ENCODE measurements at places on chromosomes 13 and 19. TPM values are rescaled to one million over a fixed set of nuclear protein-coding genes. Genes with fewer than 3 reads are reported as not detected.

GRCh38 chr19:670609-671075, 5.5 kb upstream of the FSTL3 start:
- no peak for DNase-seq

- no peak for DNase-seq
Observed at GRCh38 chr19:30426864-30427263, 54.7 kb downstream of the ZNF536 start.

DNA sequence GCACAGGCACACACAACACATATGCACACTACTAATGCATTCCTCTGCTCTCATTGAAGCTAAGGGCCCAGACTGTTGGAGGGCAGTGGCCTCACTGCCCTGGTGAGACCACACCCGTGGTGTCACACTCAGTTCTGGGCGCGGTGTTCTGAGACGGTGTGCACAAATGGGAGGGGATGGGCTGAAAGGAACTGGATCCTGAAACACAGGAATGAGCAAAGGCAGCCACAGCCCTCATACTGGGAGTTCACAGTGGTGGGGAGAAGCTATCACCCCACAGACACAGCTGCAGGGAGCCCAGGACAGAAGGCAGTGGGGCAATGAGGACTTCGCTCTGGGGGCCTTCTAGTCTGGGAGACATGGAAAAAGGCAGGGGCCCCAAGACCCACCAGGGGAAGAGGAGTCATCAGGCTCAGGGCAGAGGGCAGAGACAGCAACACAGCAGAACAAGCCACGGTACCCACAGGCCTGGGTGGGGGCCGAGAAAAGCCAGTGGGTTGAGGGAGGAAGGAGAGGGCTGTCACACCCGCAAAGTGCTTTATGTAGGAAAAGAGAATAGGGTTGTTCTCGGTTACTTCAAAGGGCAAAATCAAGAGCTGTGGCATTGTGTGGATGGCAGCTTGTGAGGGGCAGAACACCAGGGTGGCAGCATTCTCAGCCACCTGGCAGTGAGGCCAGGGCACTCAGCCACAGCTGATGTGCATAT, 75.4 kb upstream of the GPR183 start:
- peak; percentile 71 for DNase-seq

GRCh38 chr19:18385675-18386542, at the start of gene GDF15:
GDF15 (plus strand) TSS chr19:18386158; CDS start chr19:18386190, 32 bp downstream.
- no peak for DNase-seq

- no peak for DNase-seq
Observed at GRCh38 chr19:11377237-11377636, 2.8 kb downstream of the SWSAP1 start.

DNA sequence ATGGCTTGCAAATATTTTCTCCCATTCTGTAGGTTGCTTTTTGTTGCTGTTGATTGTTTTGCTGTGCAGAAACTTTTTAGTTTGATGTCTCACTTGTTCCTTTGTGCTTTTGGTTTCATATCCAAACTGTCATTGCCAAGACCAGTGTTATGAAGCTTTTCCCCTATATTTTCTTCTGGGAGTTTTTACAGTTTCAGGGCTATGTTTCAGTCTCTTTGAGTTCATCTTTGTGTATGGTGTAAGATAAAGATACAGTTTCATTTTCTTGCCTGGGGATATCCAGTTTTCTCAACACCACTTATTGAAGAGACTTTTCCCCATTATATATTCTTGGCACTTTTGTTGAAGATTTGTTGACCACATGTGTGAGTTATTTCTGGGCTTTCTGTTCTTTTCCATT, 139.9 kb downstream of the MRPL57 start:
- no peak for DNase-seq

- no peak for DNase-seq
Observed at GRCh38 chr19:10593820-10594637, 6.9 kb upstream of the AP1M2 start.

GRCh38 chr13:27869436-27870095, 50.2 kb upstream of the PDX1 start:
- DNase-seq: no peak

GRCh38 chr13:69108486-69108885, 999.1 kb upstream of the ATXN8OS start:
- no peak for DNase-seq

DNA sequence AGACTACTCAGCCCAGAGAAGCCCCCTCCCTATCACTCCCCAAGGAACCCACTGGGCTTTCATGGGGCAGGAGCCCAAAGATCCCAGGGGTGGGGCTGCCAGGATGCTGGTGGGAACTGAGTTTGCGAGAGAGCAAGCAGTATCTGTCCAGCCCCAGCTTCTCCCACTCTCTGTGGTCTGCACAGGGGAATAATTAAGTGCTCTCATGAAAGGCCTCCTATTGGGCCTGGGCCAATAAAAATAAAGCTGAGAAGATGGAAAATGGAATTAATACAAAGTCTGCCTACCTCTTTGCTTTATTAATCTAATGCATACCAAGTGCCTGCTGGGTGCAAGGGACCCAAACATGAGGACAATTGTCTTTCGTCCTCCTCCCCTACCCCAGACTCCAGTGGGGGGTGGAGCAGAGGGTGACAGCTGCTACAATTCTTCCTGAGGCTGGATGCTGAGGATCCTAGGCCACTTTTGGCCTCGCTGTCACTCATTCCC, 5.4 kb downstream of the DDX39A start:
- no peak for DNase-seq

- no peak for DNase-seq
Observed at GRCh38 chr19:27929399-27929798, 1283.6 kb downstream of the UQCRFS1 start.

GRCh38 chr13:96089139-96089538, 768 bp upstream of the HS6ST3 start:
- no peak for DNase-seq

DNA sequence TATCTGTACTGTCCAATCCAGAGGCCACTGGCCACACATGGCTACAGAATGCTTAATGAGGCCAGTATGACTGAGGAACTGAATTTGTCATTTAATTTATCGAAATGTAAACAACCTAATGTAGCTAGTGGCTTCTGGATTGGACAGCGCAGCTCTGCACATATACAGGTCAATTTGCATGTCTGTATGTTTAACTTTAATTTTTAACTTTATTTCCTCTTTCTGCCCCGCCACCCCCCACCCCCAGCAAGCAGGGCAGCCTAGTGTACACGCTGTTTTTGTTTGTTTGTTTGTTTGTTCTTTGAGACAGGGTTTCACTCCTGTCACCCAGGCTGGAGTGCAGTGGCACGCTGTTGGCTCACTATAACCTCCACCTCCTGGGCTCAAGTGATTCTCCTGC, 15.5 kb downstream of the ZSWIM9 start:
- no peak for DNase-seq

- no peak for DNase-seq
Observed at GRCh38 chr13:72651144-72651543, 76.3 kb downstream of the MZT1 start.

DNA sequence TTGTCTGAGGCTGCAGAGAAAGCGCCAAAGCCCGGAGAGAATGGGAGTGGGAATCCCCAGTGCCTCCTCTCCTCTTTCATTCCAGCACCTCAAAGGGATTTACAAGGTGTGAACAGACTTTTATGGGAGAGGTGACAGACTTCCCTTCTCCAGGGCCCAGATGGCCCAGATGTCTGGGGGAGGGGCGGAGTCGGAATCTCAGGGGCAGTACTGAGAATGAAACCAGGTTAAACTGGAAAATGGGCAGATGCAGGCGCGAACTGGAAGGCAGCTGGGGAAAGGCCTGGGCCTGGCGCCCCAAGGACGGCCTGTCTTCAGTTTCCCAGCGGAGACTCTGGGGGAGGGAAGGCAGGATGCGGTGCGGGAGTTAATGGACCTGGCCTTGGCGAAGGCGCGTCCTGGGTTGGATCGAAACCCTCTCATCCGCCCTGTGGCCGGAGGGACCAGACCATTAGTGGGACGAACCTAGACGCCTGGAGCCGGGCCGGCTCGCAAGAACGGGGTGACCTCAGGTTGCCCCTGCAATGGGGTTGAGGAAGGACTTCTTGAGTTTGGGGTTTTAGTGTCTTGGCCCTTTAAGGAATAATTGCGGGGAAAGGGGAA, 592 bp upstream of the TRIP10 start:
- DNase-seq: no peak

- no peak for DNase-seq
Observed at GRCh38 chr13:75882261-75882660, 246.1 kb downstream of the LMO7 start.

The NFKBIB gene
- total RNA-seq: 12.6 TPM

The PHF11 gene
- total RNA-seq: 32.9 TPM

The ALOX5AP gene
- 77.1 TPM for total RNA-seq

The SBNO2 gene
- total RNA-seq: 15.4 TPM

The FCHO1 gene
- 16.4 TPM for total RNA-seq

All from thymus (tissue), 14 donors.